ENCODE measurements at places on chromosomes 3 and 15.

- DNase-seq = no peak
These were observed 27.5 kb upstream of the TGM5 start for GRCh38 chr15:43294091-43294706.

GRCh38 chr15:97733373-97733772, 227.1 kb upstream of the ARRDC4 start:
- DNase-seq = no peak

DNA sequence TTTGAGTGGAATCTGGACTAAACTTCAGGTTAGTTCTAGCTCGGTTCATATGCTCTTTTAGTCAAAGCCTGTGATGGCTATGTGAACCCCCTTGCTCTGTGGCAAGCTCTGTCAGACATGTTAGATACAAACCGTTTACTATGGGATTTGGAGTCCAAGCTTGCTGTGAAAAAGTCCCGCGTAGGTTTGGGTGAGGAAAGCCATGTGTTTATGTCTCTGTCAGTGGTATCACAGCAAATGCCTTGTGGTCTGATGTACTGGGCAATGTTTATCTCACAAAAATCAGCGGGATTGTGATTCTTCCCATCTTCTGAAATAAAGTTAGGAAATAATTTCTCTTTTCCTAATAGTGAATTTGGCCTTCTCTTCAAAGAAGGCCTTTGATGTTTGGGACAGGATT, 5.0 kb downstream of the BOC start:
- DNase-seq = no peak

DNA sequence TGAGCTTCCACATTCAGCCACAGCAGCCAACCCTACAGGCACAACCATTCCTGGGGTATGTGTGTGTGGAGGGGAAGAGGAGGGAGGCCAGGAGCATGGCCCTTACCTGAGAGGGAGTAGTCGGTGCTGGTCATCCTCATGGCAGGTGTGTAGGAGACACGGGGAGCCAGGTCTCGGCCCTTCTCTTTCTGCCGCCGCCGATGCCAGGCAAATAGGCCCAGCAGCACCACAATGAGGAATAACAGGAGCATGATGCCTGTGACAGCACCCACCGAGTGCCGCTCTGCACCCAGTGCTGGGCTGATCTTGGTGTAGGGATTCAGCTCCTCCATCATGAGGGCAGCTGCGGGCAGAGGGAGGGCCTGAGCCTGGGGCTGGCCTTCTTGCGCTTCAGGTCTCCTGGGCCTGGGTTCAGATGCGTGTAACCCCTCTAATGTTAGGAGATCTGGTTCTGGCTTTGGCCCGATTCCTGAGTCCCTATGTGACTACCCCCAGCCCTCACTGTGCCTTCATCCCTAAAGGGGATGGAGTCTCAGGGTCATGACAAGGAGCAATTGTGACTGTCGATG, 44.4 kb downstream of the RAB11A start:
- no peak for DNase-seq

DNA sequence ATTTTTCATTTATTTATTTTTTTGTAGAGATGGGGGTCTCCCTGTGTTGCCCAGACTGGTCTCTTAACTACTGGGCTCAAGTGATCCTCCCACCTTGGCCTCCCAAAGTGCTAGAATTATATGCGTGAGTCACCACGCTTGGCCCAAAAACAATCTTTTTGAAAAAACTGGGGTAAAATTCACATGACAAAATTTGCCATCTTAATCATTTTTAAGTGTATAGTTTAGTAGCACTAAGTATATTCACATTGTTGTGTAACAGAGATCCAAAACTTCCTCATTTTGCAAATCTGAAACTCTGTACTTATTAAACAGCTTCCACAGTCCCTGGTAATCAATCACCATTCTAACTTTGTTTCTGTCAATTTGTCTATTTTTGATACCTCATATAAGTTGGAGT, 5.2 kb downstream of the SNX1 start:
- no peak for DNase-seq

GRCh38 chr3:183208260-183208659, 44.8 kb upstream of the B3GNT5 start:
- DNase-seq = no peak

DNA sequence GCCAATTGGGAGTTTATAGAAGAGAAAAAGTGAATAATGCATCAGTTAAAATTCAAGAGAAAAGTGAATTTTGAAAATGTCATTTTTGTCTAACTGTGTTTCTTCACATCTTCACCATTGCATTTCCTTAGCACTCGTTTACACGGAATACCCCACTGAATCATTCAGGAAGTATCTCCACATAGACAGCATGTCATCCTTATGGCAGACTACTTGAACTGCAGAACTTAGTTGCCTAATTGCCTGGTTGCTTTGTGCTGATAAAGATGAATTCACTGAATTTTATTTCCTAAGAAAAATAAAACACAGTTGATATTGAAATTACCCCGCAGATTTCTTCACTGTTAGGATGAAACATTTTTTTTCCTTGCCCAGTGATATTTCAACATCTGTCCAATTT, 627.1 kb downstream of the ROBO1 start:
- DNase-seq = no peak

DNA sequence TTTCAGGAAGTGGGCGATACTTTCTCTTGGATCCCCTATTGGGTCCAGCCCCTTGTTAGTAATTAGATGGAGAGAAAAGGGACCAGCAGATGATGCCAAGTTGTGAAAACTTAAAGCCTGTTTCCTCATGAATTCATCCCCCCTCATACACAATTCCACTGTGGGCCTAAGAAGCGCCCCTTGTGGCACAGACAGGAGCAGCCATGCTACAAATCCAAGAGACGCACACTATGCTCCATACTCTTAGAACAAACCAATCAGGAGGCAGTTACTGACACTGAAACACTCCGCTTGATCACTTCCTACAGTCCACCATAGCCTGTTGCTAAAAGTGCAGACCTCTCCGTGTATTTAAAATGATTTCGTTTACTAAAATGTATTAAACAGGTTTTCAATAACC, 111.3 kb upstream of the ARRDC4 start:
- DNase-seq = no peak

- no peak for DNase-seq
These were observed 131.7 kb downstream of the STAG1 start for GRCh38 chr3:136620436-136620835.

DNA sequence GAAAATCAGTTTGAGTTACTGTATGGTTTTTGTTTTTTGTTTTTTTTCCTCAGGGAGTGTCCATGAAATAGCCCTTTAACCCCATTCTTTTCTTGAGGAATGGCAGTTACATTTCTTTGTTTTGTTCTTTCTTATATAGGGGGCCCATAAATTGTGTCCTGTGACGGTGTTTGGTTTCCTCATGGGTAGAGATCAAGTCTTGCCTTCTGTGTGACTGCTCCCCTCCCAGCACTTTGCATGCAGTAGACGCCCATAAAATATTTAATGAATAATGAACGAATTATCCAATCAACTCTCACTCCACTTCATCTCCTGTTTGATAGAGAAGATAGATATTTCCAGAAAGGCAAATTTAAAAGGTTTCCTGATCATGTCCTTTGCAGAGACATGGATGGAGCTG, 78.1 kb downstream of the CADPS start:
- no peak for DNase-seq

GRCh38 chr15:64950888-64951287, 38.8 kb downstream of the SPG21 start:
- DNase-seq = no peak

DNA sequence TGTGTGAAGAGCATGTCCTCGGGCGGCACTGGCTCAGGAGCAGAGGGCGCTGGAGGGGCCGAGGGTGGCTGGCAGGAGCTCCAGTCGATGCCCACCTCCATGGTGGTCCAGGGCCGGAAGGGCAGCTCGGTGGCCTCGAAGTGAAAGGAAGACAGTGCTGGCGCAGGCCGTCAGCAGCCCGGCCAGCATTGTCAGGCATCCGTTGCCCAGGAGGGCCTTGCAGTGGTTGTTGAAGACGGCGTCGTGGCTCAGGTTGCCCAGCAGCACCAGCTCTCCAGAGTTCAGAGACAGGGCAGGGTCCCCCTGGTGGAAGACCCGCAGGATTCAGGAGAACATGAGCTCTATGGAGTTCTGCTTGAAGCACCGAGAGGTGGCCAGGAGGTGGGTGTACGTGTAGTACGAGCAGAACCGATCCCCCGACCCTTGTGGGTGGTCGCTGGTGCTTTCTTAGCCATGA, 16.5 kb upstream of the SIAH2 start:
- no peak for DNase-seq

DNA sequence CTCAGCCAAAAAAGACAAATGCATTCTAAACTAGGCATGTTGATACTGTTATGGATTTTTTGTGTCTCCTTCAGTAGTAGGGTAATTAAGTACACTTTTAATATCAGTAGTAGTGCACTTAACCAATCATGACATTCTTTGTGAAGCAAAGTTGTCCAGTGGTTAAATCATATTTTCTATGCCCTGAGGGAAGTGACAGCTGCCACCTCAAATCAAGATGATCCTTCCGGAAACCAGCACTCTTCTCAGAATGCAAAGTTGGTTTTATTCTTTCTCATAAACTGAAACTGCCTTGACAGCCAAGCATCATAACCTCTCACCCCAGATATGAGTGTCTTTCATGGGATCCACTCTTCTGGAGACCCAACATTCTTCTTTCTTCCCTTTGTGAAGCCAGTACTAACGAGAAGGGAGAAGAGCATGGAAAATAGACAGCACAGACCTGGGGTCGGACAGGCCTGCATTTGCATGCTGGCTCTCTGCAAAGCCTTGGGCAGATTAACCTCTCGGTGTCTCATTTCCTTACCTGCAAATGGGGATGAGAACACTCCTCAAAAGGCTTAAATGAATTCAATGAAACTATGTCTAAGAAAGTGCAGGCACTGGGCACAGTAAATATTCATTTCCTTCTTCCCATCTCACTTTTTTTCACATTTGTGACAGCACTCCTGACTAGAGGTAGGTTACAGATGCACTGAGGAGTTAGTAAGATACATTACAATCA, 13.2 kb downstream of the AAGAB start:
- no peak for DNase-seq

GRCh38 chr3:55483196-55484095, 3.7 kb downstream of the WNT5A start:
- no peak for DNase-seq

DNA sequence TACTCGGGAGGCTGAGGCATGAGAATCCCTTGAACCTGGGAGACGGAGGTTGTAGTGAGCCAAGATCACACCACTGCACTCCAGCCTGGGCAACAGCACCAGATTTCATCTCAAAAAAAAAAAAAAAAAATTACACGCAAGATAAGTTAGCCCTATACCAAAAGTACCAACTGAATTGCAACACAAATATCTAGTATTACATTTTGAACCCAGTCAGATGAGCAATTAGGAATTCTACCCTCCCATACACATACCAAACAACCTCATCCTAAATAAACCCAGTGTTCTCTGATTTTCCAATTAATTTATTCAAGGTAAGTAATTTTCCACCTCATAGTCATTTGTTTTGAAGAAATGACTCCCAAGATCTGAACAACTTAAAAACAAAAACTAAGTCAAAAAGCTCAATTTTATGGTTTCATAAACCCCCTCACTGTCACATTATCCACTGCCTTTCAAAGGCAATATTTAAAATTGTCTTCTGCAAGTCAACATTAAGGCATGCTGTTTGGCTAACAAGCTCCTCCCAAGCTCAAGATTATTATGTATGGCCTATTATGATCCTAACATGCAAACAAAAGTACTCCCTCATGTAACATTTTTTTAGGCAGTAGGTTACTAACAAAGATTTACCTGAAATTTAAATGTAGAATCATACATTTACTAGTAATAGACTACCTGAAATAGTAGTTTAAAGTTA, 4.5 kb downstream of the RAF1 start:
- DNase-seq = no peak

DNA sequence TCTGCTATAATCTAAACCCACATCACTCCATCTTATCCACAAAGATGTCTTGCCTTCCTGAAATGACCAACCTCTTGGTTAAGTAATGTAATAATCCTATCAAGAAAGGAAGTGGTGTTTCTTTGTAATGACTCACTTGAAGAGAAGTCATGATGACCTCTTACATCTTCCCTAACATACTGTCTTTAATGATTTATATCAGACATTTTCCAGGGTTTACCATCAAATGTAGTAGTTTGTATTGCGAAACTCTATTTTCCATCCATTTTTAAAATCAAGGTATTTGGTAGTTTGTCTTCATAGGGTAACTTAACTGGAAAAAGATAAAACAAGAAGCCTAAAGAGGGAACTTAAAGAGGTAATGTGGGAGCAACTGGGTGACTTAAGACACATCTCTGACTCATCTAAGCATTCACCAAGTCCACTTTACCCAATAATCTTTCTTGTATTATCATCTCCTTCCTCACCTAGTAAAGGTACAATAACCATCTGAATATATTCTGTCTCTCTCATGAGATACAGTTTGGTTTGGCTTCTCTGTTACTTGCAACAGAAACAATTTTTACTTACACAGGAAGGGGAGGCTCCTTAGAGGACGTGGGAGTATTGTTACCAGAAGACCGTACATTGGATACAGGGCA, 5.7 kb upstream of the MAPK6 start:
- DNase-seq = no peak

DNA sequence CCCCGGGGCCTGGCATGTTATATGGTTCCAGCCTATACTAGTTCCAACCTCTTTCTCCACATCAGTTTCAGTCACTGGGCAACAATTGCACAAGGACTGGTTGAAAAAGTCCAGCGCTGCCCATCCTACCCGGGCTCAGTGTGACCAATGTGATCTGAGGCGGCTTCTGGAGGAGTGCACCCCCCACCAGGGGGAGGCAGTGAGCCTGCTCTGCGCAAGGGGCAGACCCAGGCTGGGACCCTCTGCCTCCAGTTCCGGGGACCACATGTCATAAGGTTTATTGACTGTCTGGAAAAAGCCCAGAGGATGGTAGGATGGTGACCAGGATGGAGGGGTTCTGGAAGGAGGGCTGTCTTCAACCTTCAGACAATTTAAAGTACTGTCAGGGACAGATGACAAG, 25.6 kb upstream of the NR2E3 start:
- DNase-seq = peak; percentile 4

DNA sequence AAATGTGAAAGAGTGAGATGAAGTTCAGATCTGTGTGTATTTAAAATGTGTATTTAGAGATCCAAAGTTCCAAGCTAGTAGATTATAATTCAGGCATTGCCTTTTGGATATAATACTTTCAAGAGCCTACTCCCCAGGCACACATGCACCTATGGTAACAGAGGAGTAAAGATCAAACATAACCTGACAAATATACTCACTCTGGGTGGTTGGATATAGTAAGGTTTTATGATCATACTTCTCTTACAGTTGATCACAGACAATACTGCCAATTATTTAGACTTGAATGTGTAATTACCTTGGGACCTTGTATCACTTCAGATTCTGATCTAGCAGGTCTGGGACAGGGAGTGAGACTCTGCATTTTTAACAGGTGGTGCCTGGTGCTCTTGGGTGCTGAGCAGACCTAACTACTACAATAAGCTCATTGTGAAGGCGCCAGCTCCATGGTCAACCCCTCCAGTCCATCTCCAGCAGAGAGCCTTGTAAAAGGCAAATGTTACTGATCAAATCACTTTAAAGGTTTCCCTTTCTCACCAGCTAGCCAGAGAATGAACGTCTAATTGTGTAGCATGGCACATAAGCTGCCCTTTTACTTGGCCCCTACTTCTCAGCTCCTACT, 55.5 kb downstream of the NBEAL2 start:
- no peak for DNase-seq
